GM23338 (cell line): ENCODE measurements at places on chromosomes 1 and 21.

DNA sequence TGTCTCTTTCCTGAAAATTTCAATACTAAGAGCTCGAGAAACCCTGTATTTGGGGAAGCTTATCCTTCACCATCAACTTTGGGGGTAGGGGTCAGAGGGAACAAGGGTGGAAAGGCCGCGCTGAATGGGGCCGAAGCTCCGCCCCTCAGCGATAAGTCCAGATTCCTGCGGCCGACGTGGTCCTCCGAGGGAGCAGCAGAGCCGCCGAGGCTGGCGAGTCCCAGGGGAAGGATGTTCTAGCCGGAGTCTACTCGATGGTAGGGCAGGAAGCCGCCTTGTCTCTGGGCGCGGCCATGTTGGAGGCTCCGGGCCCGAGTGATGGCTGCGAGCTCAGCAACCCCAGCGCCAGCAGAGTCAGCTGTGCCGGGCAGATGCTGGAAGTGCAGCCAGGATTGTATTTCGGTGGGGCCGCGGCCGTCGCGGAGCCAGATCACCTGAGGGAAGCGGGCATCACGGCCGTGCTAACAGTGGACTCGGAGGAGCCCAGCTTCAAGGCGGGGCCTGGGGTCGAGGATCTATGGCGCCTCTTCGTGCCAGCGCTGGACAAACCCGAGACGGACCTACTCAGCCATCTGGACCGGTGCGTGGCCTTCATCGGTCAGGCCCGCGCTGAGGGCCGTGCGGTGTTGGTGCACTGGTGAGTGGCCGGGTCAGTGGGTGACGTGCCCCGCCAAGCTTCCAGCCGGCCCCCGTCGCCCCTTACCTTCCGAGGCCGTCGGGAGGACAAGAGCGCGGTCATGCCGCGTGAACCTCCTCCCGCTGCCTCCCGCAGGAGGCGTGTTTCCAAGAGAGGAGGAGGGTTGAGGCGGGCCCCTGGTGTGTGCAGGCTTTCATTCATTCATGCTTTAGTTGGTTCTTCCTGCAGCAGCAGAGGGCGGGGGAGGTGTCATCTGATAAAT is at the start of gene DUSP12:
Gene DUSP12, plus strand, starts transcription at position 278 of the 899 bp plus-strand sequence. Its CDS starts 16 bp downstream, at position 294.
- H3K27ac ChIP-seq = peak within 1 kb of the TSS; percentile 93
- H3K4me1 ChIP-seq = peaks cover 12% of the 10 kb centered on the region
- DNase-seq = peak; percentile 97
- peak within 1 kb of the TSS; percentile 82 for H3K4me3 ChIP-seq
- peaks cover 30% of the 10 kb centered on the region; the same call in 1 of the 2 replicates for H3K36me3 ChIP-seq

GRCh38 chr1:23543707-23544443 is 12.8 kb upstream of the E2F2 start:
- no peaks in the 10 kb centered on the region for H3K27me3 ChIP-seq
- no peak for DNase-seq
- no peak overlapping the region for H3K27ac ChIP-seq
- H3K4me3 ChIP-seq = no peak overlapping the region
- no peaks in the 10 kb centered on the region for H3K36me3 ChIP-seq

GRCh38 chr1:36562181-36562685 is 79.5 kb upstream of the CSF3R start:
- no peak for DNase-seq
- no peak overlapping the region for H3K27ac ChIP-seq
- no peak overlapping the region for H3K4me3 ChIP-seq
- peaks cover 6% of the 10 kb centered on the region; the same call in 1 of the 2 replicates for H3K4me1 ChIP-seq
- no peaks in the 10 kb centered on the region for H3K36me3 ChIP-seq

GRCh38 chr21:20822666-20823065 is 175.5 kb upstream of the NCAM2 start:
- no peaks in the 10 kb centered on the region for H3K27me3 ChIP-seq
- peak; percentile 25 for DNase-seq
- peaks cover 27% of the 10 kb centered on the region for H3K4me1 ChIP-seq
- H3K4me3 ChIP-seq = no peak overlapping the region
- H3K27ac ChIP-seq = peak overlapping the region; percentile 7; the same call in 1 of the 2 replicates
- H3K36me3 ChIP-seq = no peaks in the 10 kb centered on the region

GRCh38 chr1:183090391-183091006 is 67.3 kb downstream of the LAMC1 start:
- no peaks in the 10 kb centered on the region for H3K36me3 ChIP-seq
- no peak for DNase-seq
- peaks cover 44% of the 10 kb centered on the region for H3K4me1 ChIP-seq
- H3K27me3 ChIP-seq = no peaks in the 10 kb centered on the region

- DNase-seq = no peak
- no peak overlapping the region for H3K4me3 ChIP-seq
- peaks cover 13% of the 10 kb centered on the region; the same call in 1 of the 2 replicates for H3K4me1 ChIP-seq
- H3K36me3 ChIP-seq = no peaks in the 10 kb centered on the region
- no peaks in the 10 kb centered on the region for H3K27me3 ChIP-seq
These were observed 1.8 kb upstream of the ZBTB48 start for GRCh38 chr1:6577831-6578525.

DNA sequence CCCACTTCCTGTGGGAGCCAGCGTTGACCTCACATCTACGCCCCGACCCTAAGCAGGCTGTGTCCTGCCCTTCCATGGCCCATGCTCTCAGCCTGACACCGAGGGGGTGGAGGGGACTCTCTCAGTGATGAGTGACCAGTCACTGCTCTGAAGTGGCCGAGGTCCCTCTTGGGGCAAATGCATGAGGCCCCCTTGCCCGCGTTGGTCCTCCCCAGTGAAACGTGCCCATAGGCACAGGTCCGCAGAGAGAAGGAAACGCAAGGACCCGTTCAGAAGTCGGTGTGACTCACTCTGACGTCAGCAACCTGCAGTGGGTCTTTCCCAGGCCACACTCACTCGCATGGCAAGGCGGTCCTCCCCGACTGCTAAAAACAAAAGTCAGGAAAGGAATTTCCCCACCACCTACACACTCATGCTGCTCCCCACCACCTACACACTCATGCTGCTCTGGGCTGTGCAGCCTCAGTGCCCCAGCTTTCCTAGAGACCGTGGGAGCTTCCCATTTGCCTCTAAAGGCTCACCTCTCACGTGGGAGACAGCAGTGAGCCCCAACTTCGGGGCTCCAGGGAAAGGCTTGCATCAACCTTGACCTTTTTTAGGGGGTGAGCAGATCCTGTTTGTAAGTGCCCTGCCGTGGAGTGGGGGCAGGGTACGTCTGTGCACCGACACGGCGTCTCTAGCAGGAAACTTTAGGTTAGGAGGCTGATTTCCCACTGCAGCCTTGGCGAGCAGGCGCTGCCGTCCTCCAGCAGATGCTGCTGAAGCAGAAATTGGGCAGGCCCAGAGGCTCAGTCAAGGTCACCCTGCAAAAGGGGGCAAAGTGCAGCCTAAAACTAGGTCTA is 11.4 kb downstream of the UBASH3A start:
- no peaks in the 10 kb centered on the region for H3K4me1 ChIP-seq
- no peaks in the 10 kb centered on the region for H3K36me3 ChIP-seq
- H3K27me3 ChIP-seq = no peaks in the 10 kb centered on the region
- DNase-seq = no peak
- H3K27ac ChIP-seq = no peak overlapping the region

DNA sequence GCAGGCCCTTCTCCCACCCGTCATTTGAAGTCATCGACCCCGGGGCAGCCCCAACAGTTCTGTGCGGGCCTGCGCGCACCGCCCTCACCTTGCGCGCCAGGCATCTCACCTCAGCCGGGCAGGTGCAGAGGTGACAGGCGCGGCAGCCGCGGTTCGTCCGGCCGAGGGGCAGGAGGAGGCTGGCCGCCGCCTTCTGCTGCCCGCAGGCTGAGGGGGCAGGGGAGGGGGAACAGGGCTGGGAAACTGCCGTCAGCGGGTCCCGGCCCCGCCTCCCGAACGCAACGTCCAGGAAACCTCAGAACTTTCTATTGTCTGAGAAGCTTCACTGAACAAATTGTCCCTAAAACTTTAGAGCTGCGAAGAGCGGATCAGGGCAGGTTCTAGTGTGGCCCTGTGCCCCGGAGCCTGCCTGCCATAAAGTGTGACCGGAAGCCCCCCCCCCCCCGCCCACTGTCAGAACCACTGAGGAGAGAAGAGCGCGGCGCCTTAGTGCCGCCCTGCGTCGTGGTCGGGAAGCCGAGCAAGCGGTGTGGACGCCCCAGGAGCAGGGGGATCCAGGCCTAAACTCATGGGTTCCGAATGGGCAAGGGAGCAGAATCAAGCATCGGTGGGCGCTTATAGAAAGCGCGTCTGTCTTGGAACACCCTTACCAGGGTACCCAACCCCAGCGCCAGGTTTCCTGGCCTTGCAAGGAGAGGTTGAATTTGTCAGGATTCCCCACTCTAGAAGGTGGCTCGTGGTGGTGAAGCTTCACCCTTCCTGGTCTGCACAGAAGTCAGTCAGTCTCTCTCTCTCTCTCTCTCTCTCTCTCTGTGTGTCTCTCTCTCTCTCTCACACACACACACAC is 13.3 kb upstream of the TBX15 start:
- H3K27ac ChIP-seq = no peak overlapping the region
- peak overlapping the region; percentile 53 for H3K4me3 ChIP-seq
- H3K27me3 ChIP-seq = peaks cover 100% of the 10 kb centered on the region

DNA sequence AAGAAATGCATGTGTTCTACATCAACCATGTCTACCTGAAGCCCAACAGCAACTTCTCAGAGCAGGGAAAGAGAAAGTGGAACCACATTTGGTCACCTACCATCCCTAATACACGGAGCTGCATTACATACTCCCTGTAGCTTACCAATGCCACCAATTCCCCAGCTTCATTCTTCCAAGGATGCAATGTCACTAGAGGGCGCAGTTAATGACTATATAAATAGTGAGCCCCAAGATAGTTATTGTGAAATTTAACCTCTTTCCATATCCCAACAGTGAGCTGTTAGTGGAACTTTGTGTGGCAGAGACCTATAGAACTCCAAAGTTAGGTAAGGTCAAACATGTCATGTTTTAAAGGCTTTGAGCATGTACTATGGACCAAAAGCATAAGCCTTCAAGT is 618.3 kb downstream of the SMYD3 start:
- H3K27me3 ChIP-seq = no peaks in the 10 kb centered on the region
- H3K4me1 ChIP-seq = no peaks in the 10 kb centered on the region
- no peak overlapping the region for H3K27ac ChIP-seq

GRCh38 chr1:42328916-42329496 is 6.0 kb downstream of the FOXJ3 start:
- H3K4me1 ChIP-seq = peaks cover 13% of the 10 kb centered on the region
- no peak overlapping the region for H3K27ac ChIP-seq
- H3K27me3 ChIP-seq = no peaks in the 10 kb centered on the region

- no peak overlapping the region for H3K4me3 ChIP-seq
- no peaks in the 10 kb centered on the region for H3K36me3 ChIP-seq
- H3K27me3 ChIP-seq = no peaks in the 10 kb centered on the region
- H3K4me1 ChIP-seq = no peaks in the 10 kb centered on the region
- H3K27ac ChIP-seq = no peak overlapping the region
These were observed 46.4 kb upstream of the SOD1 start for GRCh38 chr21:31612894-31613785.

DNA sequence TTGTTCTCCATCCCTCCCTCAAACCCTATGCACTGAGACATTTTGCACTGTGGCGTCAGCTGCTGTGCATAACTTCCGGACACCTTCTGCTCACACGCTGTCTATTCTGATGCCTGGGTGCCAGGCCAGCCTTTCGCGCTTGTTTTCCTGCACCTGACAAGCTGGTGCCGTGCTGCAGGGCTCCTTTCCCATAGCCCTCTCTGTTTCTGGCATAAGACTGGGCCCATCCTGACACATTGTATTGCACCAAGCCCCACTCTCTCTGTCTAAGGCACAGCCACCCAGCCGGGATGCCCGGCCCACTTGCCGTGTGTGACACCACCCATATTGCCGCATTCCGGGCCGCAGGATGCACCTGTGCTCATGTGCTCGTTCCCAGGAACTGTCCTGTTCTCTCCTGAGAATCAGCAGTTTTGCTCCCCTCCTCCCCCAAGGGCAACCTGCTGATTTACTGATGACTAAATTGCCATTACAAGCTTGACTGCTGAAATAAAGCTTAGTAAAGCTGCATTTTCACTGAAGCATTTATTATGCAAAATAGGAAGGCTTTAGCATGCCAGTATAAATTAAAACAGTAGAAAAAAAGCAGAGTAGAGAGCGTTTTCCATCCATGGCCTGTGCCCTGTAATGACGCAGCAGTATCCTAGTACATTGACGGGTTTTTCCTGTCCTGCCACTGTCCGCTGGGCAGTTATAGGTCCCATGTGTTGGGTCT is 88.0 kb downstream of the CD247 start:
- H3K27me3 ChIP-seq = no peaks in the 10 kb centered on the region
- H3K4me3 ChIP-seq = no peak overlapping the region
- peak overlapping the region; percentile 35; the same call in 1 of the 2 replicates for H3K27ac ChIP-seq
- peak; percentile 80 for DNase-seq
- H3K36me3 ChIP-seq = no peaks in the 10 kb centered on the region

DNA sequence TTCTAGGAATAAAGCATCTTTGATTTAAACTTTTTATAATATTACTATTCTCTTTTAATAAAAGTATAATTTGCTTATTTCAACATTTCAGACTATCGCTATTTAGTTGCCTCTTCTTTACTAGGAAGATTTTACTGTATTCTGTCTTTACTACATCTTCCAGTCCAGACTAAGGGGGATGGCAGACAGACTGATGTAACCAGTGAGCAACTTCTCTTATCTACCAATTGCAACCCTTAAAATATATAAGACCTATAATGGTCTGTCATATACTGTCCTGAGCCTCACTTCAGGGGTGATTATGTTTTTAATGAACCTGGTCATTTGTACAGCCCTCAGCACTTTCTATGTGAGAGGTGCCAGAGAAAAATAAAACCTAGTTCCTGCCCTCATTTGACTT is 87.0 kb downstream of the UBE2U start:
- no peak for DNase-seq
- no peaks in the 10 kb centered on the region for H3K4me1 ChIP-seq
- no peaks in the 10 kb centered on the region for H3K27me3 ChIP-seq
- no peaks in the 10 kb centered on the region for H3K36me3 ChIP-seq
- H3K4me3 ChIP-seq = no peak overlapping the region

- H3K36me3 ChIP-seq = no peaks in the 10 kb centered on the region
- no peak overlapping the region for H3K4me3 ChIP-seq
- no peaks in the 10 kb centered on the region for H3K27me3 ChIP-seq
- no peak overlapping the region for H3K27ac ChIP-seq
- no peaks in the 10 kb centered on the region for H3K4me1 ChIP-seq
These were observed 195.1 kb downstream of the HLX start for GRCh38 chr1:221074332-221074731.

DNA sequence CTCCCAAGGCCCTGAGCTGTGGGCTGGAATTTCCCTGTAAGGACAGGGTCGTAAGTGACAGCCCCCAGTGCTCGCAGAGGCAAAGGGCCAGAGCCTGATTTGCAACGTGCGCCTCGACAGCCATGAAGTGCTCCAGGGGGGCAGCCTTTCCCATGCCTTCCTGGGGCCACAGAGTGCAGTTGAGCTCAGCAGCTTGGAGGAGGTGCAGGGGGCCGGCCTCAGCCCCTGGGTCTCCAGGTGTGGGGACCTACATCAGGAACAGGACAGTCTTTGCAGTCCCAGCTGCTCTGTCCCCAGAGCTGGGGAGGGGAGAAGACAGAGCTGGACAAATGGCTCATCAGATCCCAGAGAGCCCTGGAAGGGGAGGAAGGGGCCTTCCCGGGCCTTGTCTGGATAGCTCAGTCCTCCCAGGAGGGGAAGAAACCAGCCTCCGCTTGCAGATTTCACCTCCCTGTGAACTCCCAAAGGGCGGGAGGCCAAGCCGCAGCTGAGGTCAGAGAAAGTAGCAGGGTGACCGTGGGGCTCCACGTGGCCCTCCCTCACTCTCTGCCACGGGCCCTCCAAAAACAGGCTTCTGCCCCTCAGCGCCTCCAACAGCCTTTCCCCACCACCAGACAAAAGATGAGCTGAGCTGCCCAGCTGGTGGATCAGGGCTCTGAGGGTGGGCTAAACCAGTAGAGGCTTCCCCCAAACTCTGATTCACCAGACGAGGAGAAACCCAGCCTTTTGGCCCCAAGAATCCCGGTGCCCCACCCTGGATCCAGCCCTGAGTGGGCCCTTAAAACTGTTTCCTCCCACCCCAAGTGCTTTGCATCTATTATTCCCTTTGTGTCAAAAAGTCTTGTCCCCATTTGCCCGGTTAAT is 76.5 kb downstream of the DHRS3 start:
- no peaks in the 10 kb centered on the region; the same call in 1 of the 2 replicates for H3K4me1 ChIP-seq
- no peaks in the 10 kb centered on the region for H3K27me3 ChIP-seq
- H3K36me3 ChIP-seq = no peaks in the 10 kb centered on the region
